Breast epithelium (tissue), 4 donors: ENCODE measurements at places on chromosomes 2 and 18. TPM values are rescaled to one million over a fixed set of nuclear protein-coding genes. Genes with fewer than 3 reads are reported as not detected.

The GLS gene
- total RNA-seq, result 96.7 TPM

The SRD5A2 gene
- total RNA-seq, result not detected

The FTCDNL1 gene
- 3.7 TPM for total RNA-seq

The EPB41L3 gene
- 178 TPM for total RNA-seq

The VWC2L gene
- not detected for total RNA-seq

The CD8B2 gene
- 0.29 TPM for total RNA-seq

The ANKRD53 gene
- total RNA-seq, result 2.8 TPM

The CCDC121 gene
- total RNA-seq, result 4.9 TPM

The SPATA3 gene
- not detected for total RNA-seq

The SIGLEC15 gene
- total RNA-seq, result 0.66 TPM

The BAZ2B gene
- total RNA-seq, result 250 TPM

The ALK gene
- total RNA-seq, result 5.6 TPM

The CTAGE1 gene
- total RNA-seq, result not detected

The GKN1 gene
- not detected for total RNA-seq

The TCF23 gene
- not detected for total RNA-seq

The UGT1A1 gene
- not detected for total RNA-seq

The IL37 gene
- total RNA-seq, result not detected

The NEU2 gene
- not detected for total RNA-seq

The SLC8A1 gene
- 8.2 TPM for total RNA-seq

The XDH gene
- total RNA-seq, result 1.3 TPM

The NOSTRIN gene
- 73.7 TPM for total RNA-seq

The ASTL gene
- total RNA-seq, result not detected

The TLX2 gene
- total RNA-seq, result not detected

The RAPGEF4 gene
- 12.8 TPM for total RNA-seq

The ST6GAL2 gene
- total RNA-seq, result 2.3 TPM

The DSC3 gene
- not detected for total RNA-seq

The ITGB6 gene
- 0.16 TPM for total RNA-seq

The BOLL gene
- total RNA-seq, result 0.29 TPM

The MERTK gene
- 21.0 TPM for total RNA-seq

The LAMA1 gene
- total RNA-seq, result 0.48 TPM

The CKAP2L gene
- not detected for total RNA-seq

The CIAO1 gene
- 119 TPM for total RNA-seq

The NABP1 gene
- 37.8 TPM for total RNA-seq

The METTL5 gene
- total RNA-seq, result 43.6 TPM

The C2orf74 gene
- 19.8 TPM for total RNA-seq

The COBLL1 gene
- 92.8 TPM for total RNA-seq

The NXPH2 gene
- total RNA-seq, result not detected

The KCNF1 gene
- 0.66 TPM for total RNA-seq

The CYS1 gene
- 2.4 TPM for total RNA-seq

The RBM43 gene
- total RNA-seq, result 5.0 TPM

The CFC1 gene
- total RNA-seq, result not detected

The SERPINB3 gene
- not detected for total RNA-seq

The ZNF513 gene
- total RNA-seq, result 22.5 TPM

The CCL20 gene
- 6.7 TPM for total RNA-seq

The CGREF1 gene
- total RNA-seq, result 3.2 TPM

The GPR45 gene
- total RNA-seq, result not detected

The POTEC gene
- total RNA-seq, result not detected

The TGIF1 gene
- total RNA-seq, result 161 TPM

The CHRNG gene
- total RNA-seq, result not detected

The MAP2 gene
- total RNA-seq, result 8.2 TPM

The AKAIN1 gene
- total RNA-seq, result not detected

The ERCC3 gene
- total RNA-seq, result 55.2 TPM

The RESP18 gene
- not detected for total RNA-seq

The FBXO15 gene
- total RNA-seq, result 0.64 TPM

The RAB17 gene
- total RNA-seq, result 39.7 TPM

The ASXL3 gene
- total RNA-seq, result 0.98 TPM

The CASP8 gene
- total RNA-seq, result 28.8 TPM

The GPR39 gene
- 0.16 TPM for total RNA-seq
